Cardiac fibroblast (primary cell): ENCODE measurements at places on chromosomes 11 and 22.

DNA sequence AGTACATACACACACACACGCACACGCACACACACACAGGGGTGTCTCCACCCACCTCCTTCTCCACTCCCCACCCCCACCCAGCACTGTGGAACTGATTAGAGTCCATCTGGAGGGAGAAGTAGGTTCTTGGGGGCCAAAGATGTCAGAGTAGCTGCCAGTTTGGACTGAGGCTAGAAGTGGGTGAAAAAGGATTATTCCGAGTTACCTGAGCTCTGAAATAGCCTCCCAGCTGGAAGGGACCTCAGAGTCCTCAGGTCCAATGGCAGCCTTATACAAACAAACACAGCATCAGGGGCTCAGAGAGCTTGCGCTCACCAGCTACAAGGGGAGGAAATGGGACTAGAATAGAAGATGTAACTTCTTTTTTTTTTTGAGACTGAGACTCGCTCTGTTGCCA, 20.8 kb downstream of the IL10RA start:
- DNase-seq: no peak

DNA sequence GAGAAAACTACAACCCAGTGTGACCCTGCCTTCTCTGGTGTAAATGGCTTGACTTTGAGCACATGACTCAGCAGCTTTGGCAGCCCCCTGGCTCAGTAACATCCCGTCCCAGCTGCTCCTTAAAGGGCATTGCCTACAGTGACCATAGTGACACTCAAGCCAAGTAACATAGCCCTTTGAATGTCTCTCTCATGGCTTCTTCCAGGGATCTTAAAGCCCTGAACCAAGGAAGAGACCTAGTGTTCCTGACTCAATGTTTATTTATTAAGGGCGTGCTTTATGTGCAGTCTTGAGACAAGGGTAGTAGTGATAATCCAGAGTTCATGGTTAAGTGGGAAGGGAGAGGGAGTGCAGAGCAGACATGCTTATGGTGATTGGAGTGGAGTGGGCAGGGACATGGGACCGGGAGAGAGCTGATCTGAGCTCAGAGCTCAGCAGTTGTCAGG, 125.7 kb downstream of the PARVA start:
- peak; percentile 27 for DNase-seq

GRCh38 chr11:126945319-126945718, 55.3 kb downstream of the KIRREL3 start:
- DNase-seq: no peak

GRCh38 chr11:92941676-92942571, 27.5 kb upstream of the MTNR1B start:
- peak; percentile 59 for DNase-seq

DNA sequence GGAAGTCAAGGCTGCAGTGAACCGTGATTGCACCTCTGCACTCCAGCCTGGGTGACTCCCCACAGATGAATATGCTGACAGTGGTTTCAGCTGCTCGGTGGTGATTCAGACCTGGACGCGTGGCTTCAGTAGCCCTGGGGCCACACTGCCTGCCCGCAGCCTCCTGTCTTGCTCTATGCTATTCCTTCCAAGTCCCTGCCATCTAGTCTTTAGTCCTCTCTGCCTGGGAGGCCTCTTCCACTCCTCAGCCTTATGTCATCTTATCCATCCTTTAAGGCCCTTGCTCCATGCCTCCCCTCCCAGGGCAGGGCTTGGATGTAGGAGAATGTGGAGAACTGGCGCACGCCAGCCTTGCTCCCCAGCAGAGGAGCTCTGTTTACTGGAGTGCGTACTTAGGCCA, 23.0 kb downstream of the YDJC start:
- no peak for DNase-seq

DNA sequence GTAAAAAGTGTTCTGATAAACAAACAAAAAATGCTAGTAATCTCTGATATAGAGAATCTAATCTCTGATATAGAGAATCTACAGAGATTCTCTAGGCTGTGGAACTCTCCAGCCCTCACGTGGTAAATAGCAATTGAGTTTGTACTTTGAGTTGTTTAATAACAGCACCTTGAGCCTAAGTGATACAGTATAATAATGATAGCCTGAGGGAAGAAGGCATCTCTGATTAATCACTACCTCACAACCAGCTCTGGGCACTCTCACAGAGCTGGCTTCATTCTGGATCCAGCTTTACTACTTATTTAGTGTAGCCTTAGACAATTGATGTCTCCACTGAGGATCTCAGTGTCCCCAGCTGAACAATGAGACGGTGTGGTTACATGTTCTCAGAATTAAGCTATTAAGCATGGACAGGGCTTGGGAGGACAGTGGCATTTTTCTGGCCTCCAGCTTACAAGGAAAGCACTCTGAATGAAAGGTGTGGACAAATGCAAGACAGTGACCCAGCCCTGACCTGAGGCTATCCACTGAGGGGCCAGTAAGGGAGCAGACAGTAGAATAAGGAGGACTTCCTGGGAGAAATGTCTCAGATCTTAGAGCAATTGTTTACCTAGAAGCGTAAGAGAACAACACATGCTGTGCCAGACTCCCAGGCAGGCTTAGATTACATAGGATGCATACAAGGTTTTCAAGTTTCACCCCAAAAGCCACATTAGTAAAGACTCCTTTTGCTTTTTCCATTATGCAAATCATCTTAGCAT, 88.7 kb upstream of the DRD2 start:
- DNase-seq: no peak

DNA sequence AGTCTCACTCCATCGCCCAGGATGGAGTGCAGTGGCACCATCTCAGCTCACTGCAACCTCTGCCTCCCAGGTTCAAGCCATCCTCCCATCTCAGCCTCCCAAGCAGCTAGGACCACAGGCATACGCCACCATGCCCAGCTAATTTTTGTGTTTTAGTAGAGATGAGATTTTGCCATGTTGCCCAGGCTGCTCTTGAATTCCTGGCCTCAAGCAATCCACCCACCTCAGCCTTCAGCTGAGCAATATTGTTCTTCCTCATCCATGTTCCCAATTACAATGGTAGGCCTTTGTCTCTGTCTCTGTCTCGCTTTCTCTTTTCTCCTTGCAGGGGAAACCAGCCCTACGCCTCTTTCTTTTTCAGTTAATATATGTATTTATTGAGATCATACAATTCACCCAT, 10.3 kb downstream of the HSPA8 start:
- no peak for DNase-seq

GRCh38 chr22:16717699-16718558, 107.3 kb downstream of the XKR3 start:
- no peak for DNase-seq

- DNase-seq: no peak
Observed at GRCh38 chr11:2580061-2580421, 119.8 kb downstream of the KCNQ1OT1 start.

DNA sequence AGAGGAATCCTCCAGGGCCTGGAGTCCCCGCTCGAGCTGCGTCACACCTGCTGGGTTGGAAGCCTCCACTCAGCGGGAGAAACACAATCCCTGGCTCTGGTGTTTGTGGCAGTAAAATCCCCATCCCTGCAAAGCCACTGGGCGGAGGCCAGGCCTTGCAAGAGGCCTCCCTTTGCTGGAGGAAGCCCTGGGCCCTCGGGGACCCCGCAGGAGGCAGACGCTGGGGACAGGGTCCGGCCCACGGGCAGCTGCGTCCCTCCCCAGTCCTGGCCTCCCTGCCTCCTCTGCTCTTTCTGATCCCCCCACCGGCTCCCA, 194.7 kb downstream of the BRD1 start:
- no peak for DNase-seq

- DNase-seq: no peak
Observed at GRCh38 chr11:114302663-114303062, 6.5 kb downstream of the NNMT start.
